ENCODE measurements at places on chromosomes 16 and 17.

GRCh38 chr16:8853611-8854010 is 15.2 kb downstream of the CARHSP1 start:
- DNase-seq: no peak

DNA sequence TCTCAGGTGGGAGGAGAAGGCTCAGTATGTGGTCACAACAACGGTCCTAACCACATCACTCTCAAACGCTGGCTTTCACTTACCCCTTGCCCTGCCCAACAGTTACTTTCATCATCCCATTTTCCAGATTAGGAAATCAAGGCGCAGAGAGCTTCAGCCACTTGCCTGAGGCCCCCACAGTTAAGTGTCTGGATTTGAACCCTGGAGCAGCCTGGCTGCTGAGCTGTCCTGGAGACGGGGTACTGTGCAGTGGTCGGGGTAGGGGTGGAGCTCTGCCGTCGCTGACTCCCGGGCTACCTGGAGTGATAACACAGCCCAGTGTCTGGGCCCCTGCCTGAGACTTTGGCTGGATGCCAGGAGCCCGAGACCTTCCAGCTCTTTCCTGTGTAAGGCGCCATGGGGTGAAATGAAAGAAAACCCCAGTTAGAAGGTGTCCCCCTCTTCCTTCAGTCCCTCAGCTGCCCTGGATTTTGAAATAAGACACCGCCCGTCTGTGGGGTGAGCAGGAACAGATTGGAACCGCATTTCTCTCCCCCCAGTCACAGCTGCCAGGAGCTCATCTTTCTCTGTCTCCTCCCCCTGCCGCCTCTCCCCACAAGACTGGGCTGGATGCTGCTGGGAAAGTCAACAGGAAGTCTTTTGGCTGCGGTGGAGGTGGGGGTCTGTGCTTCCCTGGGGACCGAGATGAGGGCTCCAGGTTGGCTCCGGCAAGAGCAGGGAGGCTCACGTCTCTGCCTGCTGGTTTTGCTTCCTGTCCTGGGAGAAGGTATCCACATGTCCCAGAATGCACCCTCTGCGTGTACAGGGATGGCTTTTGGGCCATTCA is 280.2 kb downstream of the SEC14L1 start:
- peak; percentile 48 for DNase-seq

DNA sequence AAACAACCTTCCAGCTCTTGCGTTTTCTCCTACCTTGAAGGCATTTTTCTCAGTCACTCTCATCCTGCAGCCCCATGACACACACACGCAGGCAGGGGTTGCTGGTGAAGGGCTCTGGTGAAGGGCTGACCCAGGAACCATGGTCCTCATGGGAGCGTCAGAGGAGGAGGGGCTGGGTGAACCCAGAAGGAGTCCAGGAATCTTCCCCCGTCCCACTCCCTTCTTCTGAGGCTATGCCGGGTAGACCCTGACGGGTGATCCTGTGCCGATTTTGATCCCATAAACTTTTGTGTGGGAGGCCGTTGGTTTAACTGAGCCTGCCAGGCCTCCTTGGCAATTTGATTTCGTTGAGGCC is 278.4 kb upstream of the FOXF1 start:
- no peak for DNase-seq

DNA sequence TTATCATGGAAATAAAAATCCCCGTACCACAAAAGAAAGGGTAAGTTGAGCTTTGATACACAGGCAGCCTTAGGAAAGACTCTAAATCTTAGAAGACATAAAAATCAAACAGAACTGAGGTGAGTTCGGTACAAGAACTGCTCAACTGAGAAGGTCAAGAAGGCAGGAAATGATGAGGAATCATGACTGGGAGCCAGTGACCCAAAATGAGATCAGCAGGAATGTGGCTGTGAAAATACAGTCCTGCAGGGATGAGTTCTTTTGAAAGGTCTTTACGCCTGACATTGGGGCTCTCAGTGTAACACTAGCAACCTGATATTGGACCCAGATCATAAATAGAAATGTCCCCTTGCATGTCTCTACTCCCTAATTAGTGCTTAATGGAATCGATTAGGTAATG is 56.3 kb upstream of the CDH11 start:
- no peak for DNase-seq

DNA sequence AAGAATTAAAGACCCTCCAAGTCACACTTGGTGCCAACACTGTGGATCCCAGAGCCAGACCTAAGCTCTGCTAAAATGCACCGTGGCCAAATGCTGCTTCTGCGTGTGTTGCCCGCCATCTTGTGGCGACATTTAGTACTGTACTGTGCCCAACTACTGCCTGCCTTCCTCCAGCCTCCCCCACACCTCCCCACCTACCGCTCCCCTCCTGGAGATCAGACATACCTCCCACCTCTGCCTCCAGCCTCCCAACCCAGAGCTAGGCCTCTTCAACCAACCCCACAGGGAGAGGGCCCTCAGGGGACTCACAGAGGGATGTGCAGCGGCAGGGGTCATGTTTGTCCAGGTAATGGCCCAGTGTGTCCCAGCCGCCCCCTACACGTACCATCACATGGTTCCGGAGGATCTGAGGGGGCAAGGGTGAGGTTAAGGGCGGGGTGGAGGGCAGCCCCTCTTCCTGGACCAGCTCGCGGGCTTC is 5.5 kb downstream of the GAS2L2 start:
- DNase-seq: peak; percentile 85

GRCh38 chr17:9576521-9577372 is at the start of gene CFAP52:
TSS of gene CFAP52 (plus strand) at chr17:9576642. CDS start at chr17:9576696, 54 bp downstream.
- DNase-seq: peak; percentile 79

GRCh38 chr16:47904691-47905090 is 251.1 kb downstream of the ABCC12 start:
- no peak for DNase-seq

- no peak for DNase-seq
Observed at GRCh38 chr17:48577330-48577945, 712 bp downstream of the HOXB4 start.

DNA sequence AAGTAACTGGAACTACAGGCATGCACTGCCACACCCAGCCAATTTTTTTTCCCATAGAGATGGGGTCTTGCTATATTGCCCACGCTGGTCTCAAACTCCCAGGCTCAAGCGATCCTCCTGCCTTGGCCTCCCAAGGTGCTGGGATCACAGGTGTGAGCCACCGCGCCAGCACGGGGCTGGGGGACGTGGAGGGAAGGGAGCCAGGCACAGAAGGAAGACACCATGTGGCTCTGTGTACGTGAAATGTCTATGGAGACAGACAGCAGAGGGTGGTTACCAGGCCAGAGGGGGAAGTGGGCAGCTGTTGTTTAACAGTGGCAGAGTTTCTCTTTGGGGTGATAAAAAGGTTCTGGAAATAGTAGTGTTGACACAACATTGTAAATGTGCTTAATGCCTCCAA is 4.6 kb upstream of the PIEZO1 start:
- no peak for DNase-seq

DNA sequence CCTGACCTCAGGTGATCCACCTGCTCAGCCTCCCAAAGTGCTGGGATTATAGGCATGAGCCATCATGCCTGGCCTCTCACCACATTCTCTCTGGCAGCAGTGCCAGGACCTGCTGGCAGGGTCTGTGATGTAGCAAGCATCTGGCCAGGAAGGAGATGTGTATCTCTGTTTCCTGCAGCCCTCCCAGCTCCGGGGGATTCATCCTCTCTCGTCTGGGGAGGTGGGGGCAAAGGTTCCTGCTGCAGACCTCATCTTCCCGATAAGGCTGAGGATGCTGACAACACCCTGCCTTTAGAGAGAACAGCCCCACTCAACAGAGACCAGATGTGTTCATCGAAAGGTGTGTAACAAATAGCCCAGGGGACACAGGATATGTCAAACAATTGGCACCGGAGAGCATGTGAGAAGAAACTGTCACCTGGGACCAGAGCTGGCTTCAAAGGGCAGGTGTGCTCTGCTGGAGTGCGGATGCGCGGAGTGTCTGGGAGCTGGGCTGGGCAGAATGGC is 54.8 kb upstream of the SEC14L1 start:
- DNase-seq: no peak

GRCh38 chr16:80113873-80114574 is 426.8 kb upstream of the DYNLRB2 start:
- no peak for DNase-seq

DNA sequence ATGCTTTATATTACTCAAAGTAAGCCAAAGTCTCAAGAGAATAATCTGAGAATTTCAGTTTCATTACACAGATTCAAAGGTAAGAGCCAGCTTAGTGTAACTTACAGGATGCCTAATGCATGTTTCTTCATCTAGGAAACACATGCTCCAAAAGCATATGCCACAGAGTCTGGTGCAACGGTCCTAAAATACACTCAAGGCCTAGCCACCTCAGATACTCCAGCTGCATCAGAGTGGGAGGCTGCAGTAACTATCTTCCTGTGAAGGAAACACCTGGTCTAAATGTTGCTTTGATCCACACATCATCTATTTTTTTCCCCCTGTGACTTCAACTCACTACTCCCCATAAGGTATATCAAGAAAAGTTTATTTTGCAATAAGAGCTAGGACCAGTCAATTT is 51.6 kb upstream of the CORO6 start:
- DNase-seq: peak; percentile 29

All from GM12865 (cell line).